ENCODE measurements at places on chromosomes 11 and 22.

- peak overlapping the region; percentile 82 for H3K27ac ChIP-seq
- no peak for DNase-seq
- H3K4me3 ChIP-seq = no peak overlapping the region
- peaks cover 43% of the 10 kb centered on the region for H3K4me1 ChIP-seq
These were observed 16.6 kb downstream of the GDPD5 start for GRCh38 chr11:75509020-75509720.

- no peaks in the 10 kb centered on the region for H3K36me3 ChIP-seq
- peak overlapping the region; percentile 48 for H3K4me3 ChIP-seq
- peaks cover 13% of the 10 kb centered on the region for H3K4me1 ChIP-seq
- peak; percentile 83 for DNase-seq
These were observed 53.2 kb downstream of the GRIK4 start for GRCh38 chr11:120564573-120565311.

GRCh38 chr11:76666830-76667229, 3.7 kb downstream of the LRRC32 start:
- H3K27me3 ChIP-seq = peaks cover 3% of the 10 kb centered on the region
- DNase-seq = no peak
- H3K4me3 ChIP-seq = no peak overlapping the region
- no peak overlapping the region for H3K27ac ChIP-seq
- H3K4me1 ChIP-seq = peaks cover 80% of the 10 kb centered on the region
- H3K36me3 ChIP-seq = no peaks in the 10 kb centered on the region

DNA sequence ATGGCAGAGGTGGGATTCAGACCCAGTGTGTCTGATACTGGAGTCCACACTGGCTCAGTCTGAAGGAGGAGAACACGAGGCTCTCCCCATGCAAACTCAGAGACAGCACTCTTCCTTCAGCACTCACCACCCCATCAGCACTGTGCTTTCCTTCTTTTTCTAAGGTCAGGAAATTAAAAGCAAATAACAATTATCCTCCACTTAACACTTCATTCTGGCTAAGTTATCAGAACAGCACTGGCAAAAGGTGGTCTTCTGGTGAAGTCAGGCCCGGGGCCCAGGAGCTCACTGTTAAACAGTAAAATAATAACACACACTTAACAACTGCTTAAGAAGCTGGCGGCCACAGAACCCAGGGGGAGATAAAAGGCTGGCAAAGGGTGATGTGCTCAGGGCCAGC, 107.1 kb downstream of the NAT10 start:
- H3K4me1 ChIP-seq = no peaks in the 10 kb centered on the region
- DNase-seq = no peak
- H3K27me3 ChIP-seq = no peaks in the 10 kb centered on the region
- H3K27ac ChIP-seq = no peak overlapping the region
- no peak overlapping the region for H3K4me3 ChIP-seq

DNA sequence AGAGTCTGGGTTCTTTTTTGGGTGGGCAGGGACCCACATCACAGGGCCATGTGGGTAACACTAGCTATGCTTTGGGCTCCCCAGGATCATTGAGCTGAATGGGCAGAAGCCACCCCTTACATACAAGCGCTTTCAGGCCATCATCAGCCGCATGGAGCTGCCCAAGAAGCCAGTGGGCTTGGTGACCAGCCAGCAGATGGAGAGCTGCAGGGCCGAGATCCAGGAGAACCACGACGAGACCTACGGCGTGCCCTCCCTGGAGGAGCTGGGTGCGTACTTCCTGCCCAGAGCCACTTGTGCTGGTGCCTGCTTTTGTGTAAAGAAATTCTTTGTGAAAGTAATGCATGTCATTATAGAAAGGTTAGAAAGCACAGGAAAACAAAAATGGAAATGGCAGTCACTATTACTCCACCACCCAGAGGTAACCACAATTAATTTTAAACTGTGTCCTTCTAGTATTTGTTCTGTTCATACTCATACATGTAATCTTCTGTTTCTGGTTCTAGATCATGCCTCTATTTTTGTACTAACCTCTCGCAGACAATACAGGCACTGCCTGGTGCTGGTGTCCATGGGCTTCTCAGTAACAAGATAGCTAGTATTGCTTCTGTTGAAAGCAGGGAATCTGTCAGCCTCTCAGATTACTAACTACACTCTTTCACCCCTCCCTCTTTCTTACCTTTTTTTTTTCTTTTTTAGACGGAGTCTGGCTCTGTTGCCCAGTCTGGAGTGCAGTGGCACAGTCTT, 13.7 kb downstream of the CRY2 start:
- H3K36me3 ChIP-seq = peaks cover 92% of the 10 kb centered on the region
- DNase-seq = no peak
- no peaks in the 10 kb centered on the region for H3K27me3 ChIP-seq
- H3K4me3 ChIP-seq = no peak overlapping the region

DNA sequence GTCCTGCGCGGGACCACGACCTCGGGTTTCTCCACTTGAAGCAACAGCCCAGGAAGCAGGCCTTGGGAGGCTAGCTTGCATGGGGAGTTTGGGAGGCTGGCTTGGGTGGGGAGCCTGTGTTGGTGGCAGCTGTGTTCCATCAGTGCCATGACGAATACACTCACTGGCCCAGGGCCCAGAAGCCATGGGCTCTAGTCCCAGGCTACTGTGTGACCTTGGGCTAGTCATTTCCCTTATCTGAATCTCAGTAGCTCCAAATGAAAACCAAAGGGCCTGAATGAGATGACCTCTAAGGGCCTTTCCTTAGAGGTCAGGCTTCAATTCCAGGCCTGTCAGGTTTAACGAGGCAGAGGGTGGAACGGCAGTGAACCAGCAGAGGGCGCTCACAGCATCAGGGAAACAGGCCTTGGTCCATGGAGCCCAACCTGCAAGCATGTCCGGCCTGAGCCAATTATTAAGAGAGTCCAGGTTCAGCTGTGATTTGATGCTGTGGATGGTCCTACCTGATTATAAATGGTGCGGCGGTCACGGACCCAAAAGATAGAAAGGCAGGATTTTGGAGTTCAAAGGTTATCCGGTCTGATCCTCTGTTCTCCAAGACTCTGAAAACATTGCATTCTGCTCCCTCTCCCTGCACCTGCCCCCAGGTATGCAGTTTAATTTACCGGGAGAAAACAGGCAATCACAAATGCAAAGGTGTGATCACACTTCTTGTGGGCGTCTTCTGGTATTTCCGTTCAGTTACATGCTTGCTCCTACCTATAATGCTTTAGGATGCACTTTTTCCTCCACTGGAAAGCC, 15.9 kb downstream of the PTPN5 start:
- H3K4me3 ChIP-seq = no peak overlapping the region
- DNase-seq = peak; percentile 27
- H3K36me3 ChIP-seq = no peaks in the 10 kb centered on the region
- no peaks in the 10 kb centered on the region for H3K27me3 ChIP-seq

GRCh38 chr11:94675239-94675638, 92.9 kb upstream of the AMOTL1 start:
- H3K4me1 ChIP-seq = no peaks in the 10 kb centered on the region
- no peaks in the 10 kb centered on the region for H3K36me3 ChIP-seq
- no peak overlapping the region for H3K27ac ChIP-seq

GRCh38 chr11:88689548-88690240, 352.2 kb upstream of the CTSC start:
- DNase-seq = no peak
- H3K4me3 ChIP-seq = no peak overlapping the region
- H3K4me1 ChIP-seq = no peaks in the 10 kb centered on the region
- no peaks in the 10 kb centered on the region for H3K27me3 ChIP-seq

DNA sequence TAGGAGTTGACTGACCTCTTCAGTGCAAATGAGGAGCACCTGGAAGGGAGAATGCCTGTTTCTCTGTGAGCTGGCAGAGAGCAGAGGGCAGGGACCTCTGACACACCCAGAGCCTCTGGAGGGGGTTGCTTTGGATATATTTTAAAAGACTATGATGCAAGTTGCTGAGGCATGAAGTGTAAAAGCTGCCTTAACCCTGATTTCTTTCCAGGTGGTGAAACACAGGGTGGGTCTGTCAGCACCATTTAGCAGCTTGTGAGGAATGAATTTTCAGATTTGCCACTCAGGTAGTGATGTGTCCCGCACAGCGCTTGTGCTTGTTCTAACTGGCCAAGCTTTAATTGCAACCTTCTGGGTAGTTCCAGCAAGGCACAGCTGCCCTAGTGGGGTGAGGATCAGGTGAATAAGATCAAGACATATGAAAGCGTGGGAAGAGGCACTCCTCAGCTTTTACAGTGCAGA, 90.2 kb downstream of the SWAP70 start:
- peaks cover 31% of the 10 kb centered on the region for H3K36me3 ChIP-seq
- peak overlapping the region; percentile 89 for H3K27ac ChIP-seq
- no peak overlapping the region for H3K4me3 ChIP-seq
- peaks cover 46% of the 10 kb centered on the region for H3K4me1 ChIP-seq

DNA sequence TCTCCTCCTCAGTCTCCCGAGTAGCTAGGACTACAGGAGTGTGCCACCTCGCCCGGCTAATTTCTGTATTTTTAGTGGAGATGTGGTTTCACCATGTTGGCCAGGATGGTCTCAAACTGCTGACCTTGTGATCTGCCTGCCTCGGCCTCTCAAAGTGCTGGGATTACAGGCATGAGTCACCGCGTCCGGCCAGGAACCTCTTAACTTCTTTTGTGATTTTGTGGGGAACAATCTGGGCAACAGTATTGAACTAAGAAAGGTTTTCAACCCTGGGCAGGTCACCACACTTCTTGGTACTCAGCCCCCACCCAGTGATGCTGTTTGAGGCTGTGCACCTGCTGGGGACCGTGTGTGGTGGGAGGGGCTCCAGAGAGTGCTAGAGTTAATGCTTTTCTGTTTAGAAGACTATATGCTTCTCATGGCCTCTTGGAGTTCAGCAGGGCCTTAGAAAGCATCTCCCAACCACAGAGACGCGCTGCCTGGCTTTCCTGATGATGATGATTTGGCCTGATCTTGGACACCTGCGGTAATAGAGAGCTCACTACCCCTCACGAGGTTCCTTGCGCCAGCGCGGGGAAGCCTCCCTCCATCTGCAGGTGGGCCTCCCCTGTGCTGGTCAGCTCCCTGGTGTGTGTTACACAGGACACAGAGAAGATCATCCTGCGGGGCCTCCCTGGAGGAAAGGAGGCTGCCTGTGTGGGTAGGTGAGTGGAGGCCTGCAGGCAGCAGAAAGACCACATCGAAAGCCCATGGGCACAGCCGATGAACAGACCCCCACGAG, 1.2 kb downstream of the DENND6B start:
- no peak for DNase-seq
- H3K36me3 ChIP-seq = no peaks in the 10 kb centered on the region
- H3K27ac ChIP-seq = no peak overlapping the region
- peaks cover 8% of the 10 kb centered on the region for H3K4me1 ChIP-seq

GRCh38 chr11:104999721-105000120, 23.2 kb downstream of the CASP5 start:
- DNase-seq = no peak
- H3K4me1 ChIP-seq = no peaks in the 10 kb centered on the region
- H3K27me3 ChIP-seq = no peaks in the 10 kb centered on the region
- no peaks in the 10 kb centered on the region for H3K36me3 ChIP-seq
- H3K4me3 ChIP-seq = no peak overlapping the region

- DNase-seq = no peak
- no peaks in the 10 kb centered on the region for H3K27me3 ChIP-seq
- no peaks in the 10 kb centered on the region for H3K36me3 ChIP-seq
These were observed 201.5 kb upstream of the MTMR2 start for GRCh38 chr11:96125400-96125799.

DNA sequence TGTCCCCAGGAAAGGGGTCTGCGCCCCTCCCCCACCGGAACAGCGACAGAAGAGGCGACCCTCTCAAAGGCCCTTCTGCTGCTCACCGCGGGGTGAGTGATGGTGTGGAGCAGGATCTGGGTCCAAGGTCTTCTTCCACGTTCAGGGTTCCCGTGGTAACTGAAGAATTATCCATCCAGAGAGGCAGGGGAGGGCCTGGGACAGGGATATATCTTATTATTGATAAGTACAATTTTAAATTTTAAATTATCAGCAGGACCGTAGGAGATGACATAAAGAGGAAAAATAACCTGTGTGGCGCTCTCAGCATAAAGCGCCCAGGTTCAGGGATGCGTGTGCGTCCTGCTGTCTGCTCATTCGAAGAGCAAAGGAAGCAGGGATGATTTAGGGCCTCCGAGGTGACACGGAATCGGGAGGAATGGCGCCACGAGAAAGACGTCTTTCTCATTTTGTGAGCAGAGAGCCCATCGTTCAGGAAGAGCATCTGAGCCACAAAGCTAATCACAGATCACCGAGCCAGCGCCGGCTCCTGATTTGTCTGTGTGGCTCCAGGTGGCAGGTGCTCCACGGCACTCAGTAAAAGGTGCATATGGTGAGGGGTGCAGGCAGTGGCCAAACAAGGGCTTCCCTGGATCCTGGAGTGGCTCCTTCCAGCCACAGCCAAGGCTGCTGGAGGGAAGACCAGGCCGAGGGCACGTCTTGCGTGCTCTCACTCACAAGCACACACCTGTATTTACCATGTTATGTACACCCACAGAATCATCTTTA, 19.3 kb downstream of the KRTAP5-5 start:
- no peaks in the 10 kb centered on the region for H3K27me3 ChIP-seq
- peaks cover 6% of the 10 kb centered on the region for H3K4me1 ChIP-seq
- H3K36me3 ChIP-seq = no peaks in the 10 kb centered on the region
- H3K27ac ChIP-seq = no peak overlapping the region
- no peak overlapping the region for H3K4me3 ChIP-seq

- peaks cover 70% of the 10 kb centered on the region for H3K36me3 ChIP-seq
- DNase-seq = no peak
- H3K4me1 ChIP-seq = no peaks in the 10 kb centered on the region
- H3K27me3 ChIP-seq = no peaks in the 10 kb centered on the region
These were observed 36.8 kb upstream of the APOA1 start for GRCh38 chr11:116874251-116874650.

- H3K4me1 ChIP-seq = peaks cover 25% of the 10 kb centered on the region
- H3K4me3 ChIP-seq = no peak overlapping the region
- H3K27ac ChIP-seq = no peak overlapping the region
- H3K36me3 ChIP-seq = peaks cover 2% of the 10 kb centered on the region
- H3K27me3 ChIP-seq = no peaks in the 10 kb centered on the region
These were observed 20.5 kb upstream of the APOA1 start for GRCh38 chr11:116857936-116858335.

- no peaks in the 10 kb centered on the region for H3K27me3 ChIP-seq
- no peaks in the 10 kb centered on the region for H3K4me1 ChIP-seq
- no peak for DNase-seq
These were observed 47.8 kb downstream of the BRSK2 start for GRCh38 chr11:1437500-1437899.

GRCh38 chr22:38240734-38241252, 32.0 kb downstream of the TMEM184B start:
- peaks cover 9% of the 10 kb centered on the region for H3K36me3 ChIP-seq
- no peak for DNase-seq
- no peaks in the 10 kb centered on the region for H3K27me3 ChIP-seq
- H3K4me3 ChIP-seq = no peak overlapping the region
- H3K4me1 ChIP-seq = no peaks in the 10 kb centered on the region

GRCh38 chr22:39627865-39628562, 57.5 kb downstream of the CACNA1I start:
- no peaks in the 10 kb centered on the region for H3K36me3 ChIP-seq
- no peak overlapping the region for H3K4me3 ChIP-seq
- no peak for DNase-seq

Data from B cell (primary cell).